Right lung (tissue), 10 donors: ENCODE measurements at places on chromosomes 1 and 21. TPM values are rescaled to one million over a fixed set of nuclear protein-coding genes. Genes with fewer than 3 reads are reported as not detected.

Gene LAMC2
- polyA plus RNA-seq: 33.0 TPM

Gene ANKRD34A
- 0.77 TPM for polyA plus RNA-seq

Gene C8B
- not detected for polyA plus RNA-seq

Gene FBXO2
- polyA plus RNA-seq: 0.73 TPM

Gene SHC1
- 121 TPM for polyA plus RNA-seq

Gene HRNR
- 0.08 TPM for polyA plus RNA-seq

Gene TNFRSF14
- polyA plus RNA-seq: 19.5 TPM

Gene TMCC2
- 12.3 TPM for polyA plus RNA-seq

Gene KRTAP7-1
- not detected for polyA plus RNA-seq

Gene C4BPA
- 6.1 TPM for polyA plus RNA-seq

Gene CD1E
- not detected for polyA plus RNA-seq

Gene RIMS3
- polyA plus RNA-seq: 1.6 TPM

Gene CASQ1
- polyA plus RNA-seq: 33.0 TPM

Gene MYOG
- polyA plus RNA-seq: 0.08 TPM
